Right ventricle myocardium inferior (tissue), 1 donor: ENCODE measurements at places on chromosomes 13 and 19. TPM values are rescaled to one million over a fixed set of nuclear protein-coding genes. Genes with fewer than 3 reads are reported as not detected.

ANKRD27 gene
- 25.9 TPM for total RNA-seq

ZNF66 gene
- total RNA-seq: 1.4 TPM

PCDH20 gene
- total RNA-seq: 2.2 TPM

ENOX1 gene
- total RNA-seq: 6.1 TPM

ZNF880 gene
- total RNA-seq: 18.2 TPM

ZNF566 gene
- total RNA-seq: 11.5 TPM
